ENCODE measurements at places on chromosomes 1 and 21.

GRCh38 chr1:1890506-1891348, at the start of gene GNB1:
Gene GNB1, minus strand, starts transcription at chr1:1891087. Its CDS starts 65,634 bp downstream, at chr1:1825453.
- DNase-seq = peak; percentile 87

DNA sequence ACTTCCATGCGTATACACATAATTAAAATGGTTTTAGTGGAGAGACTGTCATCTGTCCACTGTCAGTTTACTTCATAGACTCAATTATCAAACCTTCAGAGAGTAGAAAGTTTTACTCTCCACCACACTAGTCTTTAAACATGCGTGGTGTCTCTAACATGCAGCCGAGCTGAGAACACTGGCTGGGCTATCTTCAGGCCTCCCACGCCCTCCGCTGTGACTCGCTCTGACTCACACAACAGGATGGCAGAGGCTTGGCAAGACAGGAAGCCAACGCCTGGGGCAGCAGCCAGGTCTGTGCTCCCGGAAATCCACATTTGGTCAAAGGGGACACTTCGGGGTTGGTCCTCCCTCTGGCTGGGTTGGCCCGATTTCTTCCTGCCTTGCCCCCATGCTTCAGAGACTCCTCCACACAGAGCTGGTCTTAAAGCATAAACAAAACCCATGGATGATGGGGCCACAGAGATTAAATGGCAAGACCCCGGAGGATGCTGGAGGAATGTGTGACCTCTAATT, 22.7 kb upstream of the IFNGR2 start:
- DNase-seq = peak; percentile 89

GRCh38 chr1:76961181-76961819, 94.0 kb downstream of the ST6GALNAC5 start:
- no peak for DNase-seq

DNA sequence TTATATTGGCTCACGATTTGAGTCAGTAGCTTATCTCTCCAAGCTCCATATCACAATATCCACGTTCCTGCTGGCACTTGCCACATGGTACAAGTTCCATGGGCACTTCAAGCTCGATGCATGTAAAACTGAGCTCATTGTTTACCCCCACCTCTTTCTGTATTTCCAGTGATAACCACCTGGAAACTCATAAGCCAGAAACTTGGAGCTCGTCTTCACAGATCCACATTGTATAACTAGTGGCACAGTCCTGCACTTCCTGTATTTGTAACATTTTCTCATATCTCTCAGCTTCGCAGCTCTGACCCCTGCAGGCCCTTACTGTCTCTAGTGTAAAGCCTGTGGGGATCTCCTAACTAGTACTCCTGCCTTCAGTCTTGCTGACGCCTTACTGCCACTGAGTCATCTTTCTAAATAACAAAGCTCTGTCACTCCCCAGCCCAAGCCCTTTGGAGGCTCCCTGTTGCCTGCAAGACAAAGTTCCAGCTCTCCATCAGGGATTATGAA, 6.5 kb upstream of the C2CD4D start:
- DNase-seq = no peak

DNA sequence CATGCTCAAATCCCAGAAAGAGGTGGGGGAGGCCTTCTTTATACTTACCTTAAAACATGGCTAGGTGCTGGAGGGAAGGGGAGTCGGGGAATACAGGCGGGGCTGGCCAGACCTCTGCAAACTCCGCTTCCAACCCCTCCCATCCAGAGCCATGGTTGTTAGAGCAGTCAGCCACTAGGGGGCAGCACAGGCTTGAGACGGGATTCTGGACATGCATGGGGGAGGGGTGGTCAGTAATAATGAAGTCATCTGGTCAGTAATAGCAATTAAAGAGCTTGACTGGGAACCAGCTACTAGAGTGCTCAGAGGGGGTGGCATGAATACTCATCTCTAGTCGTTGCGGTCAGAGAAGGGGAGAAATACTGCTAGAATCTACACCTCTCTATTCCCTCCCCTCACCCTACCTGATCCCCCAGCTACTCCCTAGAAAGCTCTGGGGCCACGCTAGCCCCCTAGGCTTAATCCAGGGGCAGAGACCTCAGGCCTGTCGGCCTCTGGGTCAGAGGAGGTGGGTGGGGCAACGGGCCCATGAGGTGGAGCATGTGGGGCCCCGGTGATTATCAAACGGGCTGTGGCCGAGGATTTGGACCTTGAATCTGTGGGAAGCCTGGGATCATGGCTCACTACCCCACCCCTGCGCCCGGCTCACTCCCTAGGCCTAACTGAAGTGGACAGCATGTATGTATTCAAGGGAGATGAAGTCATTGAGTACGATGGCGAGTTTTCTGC, 2.9 kb downstream of the CASQ1 start:
- peak; percentile 86 for DNase-seq

GRCh38 chr1:109783436-109783835, 19.7 kb upstream of the EPS8L3 start:
- no peak for DNase-seq

- no peak for DNase-seq
These were observed 200.2 kb downstream of the APP start for GRCh38 chr21:25970254-25970930.

GRCh38 chr1:57788313-57788712, 364.5 kb upstream of the DAB1 start:
- DNase-seq = no peak

GRCh38 chr1:179591592-179592580, at the start of gene TDRD5:
Gene TDRD5, plus strand, starts transcription at chr1:179591832. Its CDS starts 784 bp downstream, at chr1:179592616.
- DNase-seq = no peak

GRCh38 chr1:157490467-157491165, 61.7 kb downstream of the FCRL5 start:
- DNase-seq = peak; percentile 77

GRCh38 chr1:38463074-38463473, 396.5 kb downstream of the RRAGC start:
- no peak for DNase-seq

- DNase-seq = no peak
These were observed 328.9 kb downstream of the PTBP2 start for GRCh38 chr1:97050506-97050905.

DNA sequence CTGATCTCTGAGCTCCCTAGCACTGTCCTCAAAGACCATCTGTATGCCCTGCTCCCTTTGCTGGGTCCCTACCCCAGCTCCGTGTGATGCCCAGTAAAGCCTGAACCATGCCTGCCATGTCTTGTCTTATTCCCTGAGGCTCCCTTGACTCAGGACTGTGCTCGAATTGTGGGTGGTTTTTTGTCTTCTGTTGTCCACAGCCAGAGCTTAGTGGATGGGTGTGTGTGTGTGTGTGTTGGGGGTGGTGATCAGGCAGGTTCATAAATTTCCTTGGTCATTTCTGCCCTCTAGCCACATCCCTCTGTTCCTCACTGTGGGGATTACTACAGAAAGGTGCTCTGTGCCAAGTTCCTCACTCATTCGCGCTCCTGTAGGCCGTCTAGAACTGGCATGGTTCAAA, 5.7 kb downstream of the GSTM5 start:
- no peak for DNase-seq

- DNase-seq = peak; percentile 49
These were observed 1.7 kb upstream of the TNFRSF9 start for GRCh38 chr1:7942214-7942921.

- no peak for DNase-seq
These were observed 480.4 kb upstream of the CAMK1G start for GRCh38 chr1:209103092-209103491.

GRCh38 chr1:47662068-47662467, 224.2 kb downstream of the FOXD2 start:
- DNase-seq = no peak

DNA sequence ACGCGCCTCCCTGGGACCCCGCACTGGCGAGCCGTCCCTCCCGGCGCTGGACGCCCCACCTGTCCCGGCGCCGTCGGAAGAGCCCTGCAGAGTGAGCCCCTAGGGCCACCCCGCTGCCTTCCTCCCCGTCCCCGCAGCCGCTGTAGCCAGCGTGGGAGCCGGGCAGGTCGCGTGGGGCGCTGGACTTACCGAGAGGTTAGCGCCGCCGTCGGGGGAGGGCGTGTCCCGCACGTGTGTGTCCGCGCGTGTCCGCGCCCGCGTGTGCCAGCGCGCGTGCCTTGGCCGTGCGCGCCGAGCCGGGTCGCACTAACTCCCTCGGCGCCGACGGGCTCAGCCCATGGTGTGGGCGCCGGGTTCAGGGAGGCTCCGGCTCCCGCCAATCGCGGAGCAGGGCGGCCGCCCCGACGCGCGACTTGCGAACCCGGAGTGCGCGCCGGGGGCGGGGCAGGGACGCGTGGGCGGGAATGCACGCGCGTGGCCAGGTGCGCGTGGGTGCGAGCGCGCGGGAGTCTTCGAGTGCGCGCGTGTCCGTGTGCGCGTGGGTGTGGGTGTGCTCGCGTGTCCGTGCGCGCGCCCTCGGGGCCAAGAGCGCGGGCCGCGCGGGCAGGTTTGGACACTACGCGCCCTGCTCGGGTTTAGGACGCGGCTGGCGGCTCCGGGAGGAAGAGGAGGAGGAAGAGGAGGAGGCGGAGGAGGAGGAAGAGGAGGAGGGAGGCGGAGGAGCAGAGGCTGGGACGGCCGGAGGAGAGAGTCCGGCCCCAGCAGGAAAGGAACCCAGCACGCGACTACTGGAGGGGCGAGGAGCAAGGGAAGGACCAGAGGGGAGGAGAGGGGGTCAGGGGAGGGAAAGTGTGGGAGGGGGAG, 145.2 kb upstream of the ETS2 start:
- no peak for DNase-seq

DNA sequence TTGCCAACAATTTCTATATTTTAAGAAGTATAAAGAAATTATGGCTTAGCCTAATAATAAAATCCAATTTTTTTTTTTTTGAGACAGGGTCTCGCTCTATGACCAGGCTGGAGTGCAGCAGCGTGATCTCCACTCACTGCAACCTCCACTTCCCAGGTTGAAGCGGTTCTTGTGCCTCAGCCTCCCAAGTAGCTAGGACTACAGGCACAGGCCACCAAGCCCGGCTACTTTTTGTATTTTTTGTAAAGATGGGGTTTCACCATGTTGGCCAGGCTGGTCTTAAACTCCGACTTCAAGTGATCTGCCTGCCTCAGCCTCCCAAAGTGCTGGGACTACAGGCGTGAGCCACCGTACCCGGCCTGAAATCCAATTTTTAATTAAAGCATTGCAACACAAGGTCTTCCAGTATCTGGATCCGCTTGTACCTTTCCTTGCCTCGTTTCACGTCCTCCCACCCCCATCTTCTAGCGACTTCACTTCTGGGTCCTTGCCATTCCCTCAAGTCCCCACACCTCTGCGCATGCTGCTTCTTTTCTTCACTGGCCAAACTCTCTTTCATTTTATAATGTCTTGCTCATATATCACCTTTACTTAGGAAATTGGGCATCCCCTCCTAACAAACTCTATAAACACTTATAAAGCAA, 2.3 kb downstream of the FUBP1 start:
- DNase-seq = no peak

DNA sequence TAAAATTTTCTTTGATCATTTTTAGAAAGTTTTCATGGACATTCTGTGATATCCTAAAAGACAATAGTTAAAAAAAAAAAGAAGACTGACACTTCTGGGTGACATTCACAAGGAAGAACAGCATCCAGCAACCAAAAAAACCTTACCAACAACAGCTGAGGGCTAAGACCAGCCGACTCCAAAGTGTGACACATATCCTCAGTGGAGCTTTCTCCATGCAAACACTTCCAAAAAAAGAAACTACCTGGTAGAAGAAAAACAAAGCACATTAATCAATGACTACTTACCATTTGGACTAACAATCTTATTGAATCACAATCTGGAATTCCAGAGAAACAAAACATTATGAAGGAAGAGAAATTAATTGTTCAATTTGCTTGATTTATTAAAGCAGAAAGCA, 88.2 kb downstream of the IARS2 start:
- no peak for DNase-seq

GRCh38 chr1:176801514-176802020, 338.6 kb downstream of the PAPPA2 start:
- DNase-seq = no peak

DNA sequence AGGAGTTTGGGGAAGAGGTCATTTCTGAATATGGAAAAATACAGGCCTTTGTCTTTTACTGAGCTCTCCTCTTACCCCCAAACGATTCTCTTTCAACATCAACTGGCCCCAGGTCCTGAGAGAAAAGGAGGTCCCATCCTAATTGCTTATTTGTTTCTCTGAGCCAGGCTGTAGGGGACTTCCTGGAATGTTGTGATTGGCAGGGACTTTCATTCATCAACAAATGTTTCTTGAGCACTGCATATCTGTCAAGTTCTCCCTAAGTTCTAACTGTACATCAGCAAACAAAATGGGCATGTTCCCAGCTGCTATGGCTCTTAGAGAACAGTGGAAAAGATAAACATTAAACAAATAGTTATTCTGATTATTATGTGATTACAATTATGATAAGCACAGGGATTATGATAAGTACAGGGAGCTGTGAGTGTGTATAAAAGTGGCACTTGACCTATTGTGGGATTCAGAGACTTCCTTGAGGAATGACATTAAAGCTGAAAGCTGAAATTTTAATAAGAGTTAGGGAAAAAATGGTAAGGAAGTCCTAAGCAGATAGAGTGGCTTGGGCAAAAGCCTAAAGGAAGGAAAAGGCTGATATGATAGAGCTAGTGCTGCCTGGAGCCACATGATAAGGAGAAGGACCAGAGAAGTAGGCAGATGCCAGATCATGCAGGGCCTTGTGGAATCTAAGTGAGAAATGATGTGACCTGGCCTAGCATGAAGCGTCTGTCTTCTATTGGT, 11.6 kb downstream of the GPX7 start:
- DNase-seq = no peak

GRCh38 chr1:210251680-210252490, 19.3 kb downstream of the SERTAD4 start:
- no peak for DNase-seq

DNA sequence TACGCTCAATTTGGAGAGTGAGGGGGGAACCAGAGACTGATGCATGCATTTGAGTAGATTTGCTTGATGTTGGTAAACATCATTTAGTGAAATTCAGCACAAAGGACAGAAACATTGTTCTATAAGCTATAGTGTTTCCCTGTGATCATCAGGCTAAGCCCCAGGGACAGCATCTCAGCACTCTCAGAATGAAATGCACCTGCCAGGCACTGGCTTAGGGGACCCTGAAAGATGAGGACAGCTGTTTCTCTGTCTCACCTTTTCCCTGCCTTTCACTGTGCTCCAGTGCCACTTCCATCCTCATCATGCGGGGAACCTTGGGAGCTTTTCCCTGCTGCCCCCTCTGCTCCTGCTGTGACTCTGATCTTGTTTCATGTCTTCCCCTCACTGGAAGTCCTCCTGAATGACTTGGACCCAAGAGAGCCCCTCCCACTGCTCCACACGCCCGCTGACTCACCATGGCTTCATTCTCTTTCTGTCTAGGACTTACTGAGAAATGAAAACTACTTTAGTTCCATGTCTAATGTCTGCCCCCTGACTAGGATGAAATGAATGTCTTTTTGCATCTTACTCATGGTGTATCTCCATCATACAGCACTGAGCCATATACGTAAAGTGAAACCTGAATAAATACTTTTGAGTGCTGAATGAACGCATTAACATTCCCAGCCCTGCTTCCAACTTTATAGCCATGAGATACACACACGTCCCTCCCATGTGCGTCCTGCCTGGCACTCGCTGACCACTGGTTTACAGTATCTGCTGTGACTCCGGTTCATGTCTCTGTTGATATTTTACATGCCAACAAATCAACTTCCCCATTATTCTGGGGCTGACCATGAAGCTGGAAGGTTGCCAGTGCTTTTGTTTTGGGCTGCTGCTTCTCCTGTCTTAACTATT, 182.0 kb downstream of the PCP4 start:
- DNase-seq = no peak
